ENCODE measurements at places on chromosomes 7 and 10.

GRCh38 chr7:78490524-78490923, 692.0 kb downstream of the PHTF2 start:
- no peaks in the 10 kb centered on the region for H3K4me1 ChIP-seq
- no peaks in the 10 kb centered on the region for H3K36me3 ChIP-seq
- H3K27ac ChIP-seq = no peak overlapping the region

DNA sequence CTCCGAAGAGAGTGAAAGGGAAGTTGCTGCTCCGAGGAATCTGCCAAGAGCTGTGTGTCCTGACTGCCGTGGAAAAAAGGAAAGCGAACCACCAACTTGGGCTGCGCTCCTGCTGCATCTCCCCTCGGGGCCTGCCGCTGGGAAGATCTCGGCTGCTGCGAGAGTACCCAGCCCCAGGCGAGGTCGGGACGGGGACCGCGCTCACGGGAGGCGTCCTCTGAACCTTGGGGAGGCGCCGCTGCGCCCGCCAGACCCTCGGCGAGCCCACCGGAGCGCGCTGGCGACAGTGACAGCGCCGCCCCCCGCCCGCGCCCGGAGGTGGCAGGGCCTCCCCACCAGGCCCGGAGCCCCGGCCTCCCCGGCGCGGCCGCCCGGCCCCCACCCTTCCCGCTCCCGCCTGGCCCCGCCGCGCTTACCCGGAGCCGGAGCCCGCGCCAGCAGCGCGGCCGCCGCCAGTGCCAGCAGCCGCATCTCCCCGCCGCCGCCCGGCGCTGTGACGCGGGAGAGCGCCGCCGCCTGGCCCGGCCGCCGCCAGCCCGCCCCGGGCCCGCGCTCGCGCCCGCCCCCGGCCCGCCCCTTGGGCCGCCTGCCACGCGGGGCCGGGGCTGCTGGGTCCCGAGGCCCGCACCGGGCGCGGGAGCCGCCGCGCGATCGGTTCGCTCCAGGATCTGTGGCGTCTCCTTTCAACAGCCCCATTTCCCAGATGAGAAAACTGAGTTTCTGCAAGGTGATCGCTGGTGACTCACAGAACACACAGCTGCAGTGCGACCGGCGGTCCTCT, at the start of gene VSTM4:
TSS of gene VSTM4 (minus strand) at position 508 of the 781 bp plus-strand sequence. CDS start at position 471, 37 bp downstream.
- peak within 1 kb of the TSS; percentile 67 for H3K27ac ChIP-seq
- peaks cover 8% of the 10 kb centered on the region for H3K27me3 ChIP-seq
- H3K4me1 ChIP-seq = peaks cover 7% of the 10 kb centered on the region
- H3K4me3 ChIP-seq = peak within 1 kb of the TSS; percentile 67
- peak; percentile 33 for DNase-seq

DNA sequence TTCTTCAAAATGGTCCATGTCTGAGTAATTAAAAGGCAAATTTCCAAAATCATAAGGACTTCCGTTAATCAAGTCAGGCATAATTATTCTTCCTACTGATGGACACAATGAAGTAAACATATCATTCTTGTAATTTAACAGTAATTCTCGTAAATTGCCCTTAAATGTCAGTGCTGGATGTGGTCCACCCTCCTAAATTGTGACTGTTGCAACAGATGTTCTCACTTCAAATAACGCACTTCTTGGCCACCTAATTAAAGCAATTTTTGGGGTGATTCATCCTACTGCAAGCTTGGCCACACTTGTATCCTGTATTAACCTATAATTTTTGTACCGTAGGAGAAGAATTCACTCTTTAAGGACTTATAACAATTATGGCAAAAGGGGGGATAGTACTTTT, 1.9 kb downstream of the COL1A2 start:
- DNase-seq = peak; percentile 72
- peaks cover 17% of the 10 kb centered on the region for H3K36me3 ChIP-seq
- H3K4me3 ChIP-seq = peak overlapping the region; percentile 87
- peaks cover 13% of the 10 kb centered on the region for H3K4me1 ChIP-seq
- no peaks in the 10 kb centered on the region for H3K27me3 ChIP-seq

- no peak overlapping the region for H3K27ac ChIP-seq
- peak; percentile 74 for DNase-seq
- H3K4me3 ChIP-seq = peak overlapping the region; percentile 60
- no peaks in the 10 kb centered on the region for H3K4me1 ChIP-seq
Observed at GRCh38 chr10:114767101-114767985, 54.2 kb upstream of the FHIP2A start.

DNA sequence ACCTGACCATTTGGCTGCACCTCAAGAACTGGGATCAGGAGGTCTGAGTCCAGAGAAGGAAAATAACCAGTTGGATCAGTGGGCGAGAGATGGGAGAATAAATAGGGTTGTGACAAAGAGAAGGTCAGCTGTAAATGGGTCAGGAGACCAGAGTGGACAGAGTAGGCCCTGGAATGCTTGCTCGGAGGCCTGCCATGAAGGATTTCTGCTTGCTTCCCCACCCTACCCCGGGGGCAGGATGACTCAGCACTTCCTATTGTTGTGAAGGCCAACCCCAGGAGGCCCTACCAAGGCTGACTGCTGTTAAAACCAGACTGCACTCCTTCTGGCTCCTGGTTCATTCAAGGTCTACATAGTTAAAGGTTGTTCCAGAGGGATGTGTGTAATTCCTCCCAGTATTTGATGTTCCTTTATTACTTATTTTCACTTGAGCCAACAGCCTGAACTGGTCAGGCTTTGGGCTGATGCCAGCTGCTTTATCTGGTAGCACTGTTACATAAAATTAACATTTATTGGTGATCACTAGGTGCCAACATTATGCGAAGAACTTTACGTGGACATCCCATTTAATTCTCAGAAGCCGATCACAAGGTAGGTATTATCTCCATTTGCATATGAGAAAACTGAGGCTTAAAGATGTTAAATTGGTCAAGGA, 27.3 kb upstream of the IFRD1 start:
- no peaks in the 10 kb centered on the region for H3K27me3 ChIP-seq
- H3K4me3 ChIP-seq = no peak overlapping the region
- no peaks in the 10 kb centered on the region for H3K36me3 ChIP-seq
- peaks cover 4% of the 10 kb centered on the region for H3K4me1 ChIP-seq
- peak; percentile 81 for DNase-seq

GRCh38 chr7:44772867-44773266, 23.6 kb upstream of the PPIA start:
- H3K4me3 ChIP-seq = no peak overlapping the region
- no peak overlapping the region for H3K27ac ChIP-seq
- peaks cover 16% of the 10 kb centered on the region for H3K4me1 ChIP-seq
- no peak for DNase-seq

- no peaks in the 10 kb centered on the region for H3K36me3 ChIP-seq
- no peak for DNase-seq
- no peaks in the 10 kb centered on the region for H3K4me1 ChIP-seq
- H3K27ac ChIP-seq = no peak overlapping the region
Observed at GRCh38 chr7:26533217-26533616, 241.6 kb downstream of the SNX10 start.

- no peaks in the 10 kb centered on the region for H3K27me3 ChIP-seq
- H3K36me3 ChIP-seq = no peaks in the 10 kb centered on the region
- no peak for DNase-seq
Observed at GRCh38 chr7:153537271-153537670, 514.9 kb upstream of the DPP6 start.

DNA sequence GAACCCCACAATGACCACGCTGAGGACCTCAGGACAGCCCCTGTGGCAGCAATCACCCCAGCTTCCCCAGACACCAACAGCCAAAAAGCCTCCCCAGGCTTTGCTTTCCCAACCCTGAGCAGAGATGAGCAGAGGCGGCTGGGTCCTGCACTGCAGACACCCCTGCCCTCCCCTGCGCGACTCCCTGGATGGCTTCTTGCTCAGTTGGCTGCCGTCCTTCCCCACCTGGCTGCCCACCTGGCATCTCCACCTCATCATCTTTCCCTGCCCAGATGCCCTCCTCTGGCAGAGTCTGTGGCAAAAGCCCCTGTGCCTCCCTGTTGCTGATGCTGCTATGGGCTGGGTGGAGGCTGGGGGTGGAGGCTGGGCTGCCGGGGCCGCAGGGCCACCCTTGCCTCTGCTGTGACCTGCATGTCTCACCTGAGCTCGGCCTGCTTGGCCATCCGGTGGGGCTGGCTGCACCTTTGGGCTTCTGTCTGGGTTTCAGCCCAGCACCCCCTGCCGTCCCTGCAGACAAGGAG, 567.7 kb downstream of the TCERG1L start:
- no peak overlapping the region for H3K27ac ChIP-seq
- no peaks in the 10 kb centered on the region for H3K36me3 ChIP-seq
- no peak for DNase-seq
- no peaks in the 10 kb centered on the region for H3K27me3 ChIP-seq
- no peak overlapping the region for H3K4me3 ChIP-seq

- DNase-seq = no peak
- H3K27ac ChIP-seq = no peak overlapping the region
- H3K27me3 ChIP-seq = no peaks in the 10 kb centered on the region
- H3K36me3 ChIP-seq = no peaks in the 10 kb centered on the region
- H3K4me3 ChIP-seq = no peak overlapping the region
Observed at GRCh38 chr7:8481752-8482446, 48.5 kb downstream of the NXPH1 start.

- no peaks in the 10 kb centered on the region for H3K36me3 ChIP-seq
- DNase-seq = no peak
- no peak overlapping the region for H3K27ac ChIP-seq
- no peak overlapping the region for H3K4me3 ChIP-seq
- no peaks in the 10 kb centered on the region for H3K4me1 ChIP-seq
Observed at GRCh38 chr7:26652401-26653100, 211.8 kb downstream of the SKAP2 start.

DNA sequence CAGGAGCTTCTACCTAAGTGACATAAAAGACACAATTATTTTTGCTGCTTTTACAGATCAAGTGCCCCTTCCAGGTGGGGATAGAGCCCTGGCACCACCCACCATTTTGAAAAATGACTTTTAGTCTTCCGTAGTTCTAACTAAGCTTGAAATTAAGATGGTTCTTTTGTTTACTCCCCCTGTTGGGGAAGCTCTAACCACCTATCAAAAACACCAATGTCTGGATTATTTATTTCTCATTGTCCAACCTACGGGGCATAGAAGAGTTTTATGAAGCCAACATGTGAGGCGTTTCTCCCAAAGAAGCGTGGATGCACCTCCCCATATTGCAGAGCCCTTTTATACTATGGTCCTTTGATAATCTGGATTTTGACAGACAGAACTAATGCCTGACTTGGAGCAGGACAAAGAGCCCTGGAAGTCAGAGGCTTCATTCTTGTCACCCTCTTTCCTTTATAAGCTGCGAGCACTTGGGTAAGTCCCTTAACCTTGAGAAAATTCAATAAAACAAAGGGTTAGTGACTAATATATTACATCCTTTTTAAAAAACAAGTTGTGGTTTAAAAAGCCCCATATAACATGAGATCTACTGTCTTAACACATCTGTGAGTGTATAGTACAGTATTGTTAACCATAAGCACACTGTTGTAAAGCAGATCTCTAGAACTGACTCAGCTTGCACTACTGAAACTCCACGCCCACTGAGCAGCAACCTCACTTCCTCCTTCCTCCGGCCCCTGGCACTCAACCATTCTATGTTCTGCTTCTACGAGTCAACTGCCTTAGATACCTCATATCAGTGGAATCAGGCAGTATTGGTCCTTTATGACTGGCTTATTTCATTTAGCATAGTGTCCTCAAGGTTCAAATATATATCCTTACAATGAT, 67.5 kb downstream of the ATXN7L1 start:
- H3K4me3 ChIP-seq = no peak overlapping the region
- H3K4me1 ChIP-seq = peaks cover 20% of the 10 kb centered on the region
- H3K27ac ChIP-seq = no peak overlapping the region
- no peaks in the 10 kb centered on the region for H3K36me3 ChIP-seq
- peak; percentile 44 for DNase-seq

- no peaks in the 10 kb centered on the region for H3K36me3 ChIP-seq
- no peaks in the 10 kb centered on the region for H3K27me3 ChIP-seq
- no peak overlapping the region for H3K4me3 ChIP-seq
- peaks cover 2% of the 10 kb centered on the region for H3K4me1 ChIP-seq
Observed at GRCh38 chr10:103467406-103467805, 8.7 kb upstream of the CALHM1 start.

GRCh38 chr7:73706126-73707044, 13.1 kb downstream of the STX1A start:
- no peak overlapping the region for H3K27ac ChIP-seq
- peak; percentile 74 for DNase-seq
- no peaks in the 10 kb centered on the region for H3K4me1 ChIP-seq

DNA sequence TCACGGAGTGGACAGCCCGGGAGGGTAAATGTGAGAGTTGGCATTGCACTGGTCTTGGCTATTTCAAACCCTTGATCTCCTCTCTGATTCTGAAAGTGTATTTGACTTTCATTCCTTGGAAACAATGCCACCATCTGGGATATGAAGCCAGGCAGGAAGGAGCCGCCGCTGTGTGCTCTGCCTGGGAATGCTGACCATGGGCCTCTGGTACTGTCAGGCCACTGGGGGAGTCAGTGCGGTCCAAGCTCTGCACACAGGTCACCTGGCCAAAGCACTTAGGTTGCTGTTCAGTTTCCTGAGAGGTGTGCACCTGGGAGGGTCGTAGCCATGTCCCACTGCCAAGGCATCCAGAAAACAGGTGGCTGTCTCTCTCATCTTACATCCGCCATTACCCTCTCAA, 68.5 kb upstream of the SHH start:
- H3K27me3 ChIP-seq = no peaks in the 10 kb centered on the region
- DNase-seq = no peak
- H3K27ac ChIP-seq = no peak overlapping the region

DNA sequence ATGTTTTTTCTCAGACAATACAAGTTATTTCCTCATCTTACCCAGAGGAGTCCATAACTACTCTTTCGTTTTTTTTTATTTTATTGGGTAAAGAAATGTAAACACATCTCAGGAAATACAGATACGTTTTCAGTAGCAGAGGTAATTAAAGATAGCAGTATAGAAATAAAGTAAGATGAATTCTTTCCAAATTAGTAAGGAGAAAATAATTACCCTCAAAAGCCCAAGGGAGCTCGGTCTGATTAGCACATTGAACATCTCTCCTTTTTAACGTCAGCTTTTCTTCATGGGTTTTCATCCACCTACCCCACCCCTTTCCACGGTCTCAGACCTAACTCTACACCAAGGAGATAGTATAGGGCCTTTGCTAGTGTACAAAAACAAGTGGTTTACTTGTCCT, 294.2 kb downstream of the GRID1 start:
- H3K27me3 ChIP-seq = no peaks in the 10 kb centered on the region
- no peak overlapping the region for H3K27ac ChIP-seq
- no peaks in the 10 kb centered on the region for H3K4me1 ChIP-seq
- no peaks in the 10 kb centered on the region for H3K36me3 ChIP-seq
- no peak for DNase-seq

GRCh38 chr10:74947781-74948401, 121.5 kb downstream of the KAT6B start:
- H3K36me3 ChIP-seq = no peaks in the 10 kb centered on the region
- no peak overlapping the region for H3K27ac ChIP-seq
- no peak for DNase-seq
- peaks cover 6% of the 10 kb centered on the region for H3K4me1 ChIP-seq

All from fibroblast of lung (primary cell).